ENCODE measurements at places on chromosomes 4 and X.

DNA sequence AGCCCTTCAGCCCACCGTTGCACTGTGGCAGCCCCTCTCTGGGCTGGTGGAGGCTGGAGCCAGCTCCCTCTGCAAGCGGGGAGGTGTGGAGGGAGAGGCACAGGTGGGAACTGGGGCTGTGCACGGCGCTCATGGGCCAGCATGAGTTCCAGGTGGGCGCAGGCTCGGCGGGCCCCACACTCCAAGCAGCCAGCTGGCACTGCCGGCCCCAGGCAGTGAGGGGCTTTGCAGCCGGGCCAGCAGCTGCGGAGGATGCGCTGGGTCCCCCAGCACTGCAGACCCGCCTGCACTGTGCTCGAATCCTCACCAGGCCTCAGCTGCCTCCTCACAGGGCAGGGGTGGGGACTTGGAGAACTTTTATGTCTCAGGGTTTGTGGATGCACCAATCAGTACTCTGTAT lies 1354.8 kb upstream of the IGFBP7 start:
- no peak for DNase-seq

DNA sequence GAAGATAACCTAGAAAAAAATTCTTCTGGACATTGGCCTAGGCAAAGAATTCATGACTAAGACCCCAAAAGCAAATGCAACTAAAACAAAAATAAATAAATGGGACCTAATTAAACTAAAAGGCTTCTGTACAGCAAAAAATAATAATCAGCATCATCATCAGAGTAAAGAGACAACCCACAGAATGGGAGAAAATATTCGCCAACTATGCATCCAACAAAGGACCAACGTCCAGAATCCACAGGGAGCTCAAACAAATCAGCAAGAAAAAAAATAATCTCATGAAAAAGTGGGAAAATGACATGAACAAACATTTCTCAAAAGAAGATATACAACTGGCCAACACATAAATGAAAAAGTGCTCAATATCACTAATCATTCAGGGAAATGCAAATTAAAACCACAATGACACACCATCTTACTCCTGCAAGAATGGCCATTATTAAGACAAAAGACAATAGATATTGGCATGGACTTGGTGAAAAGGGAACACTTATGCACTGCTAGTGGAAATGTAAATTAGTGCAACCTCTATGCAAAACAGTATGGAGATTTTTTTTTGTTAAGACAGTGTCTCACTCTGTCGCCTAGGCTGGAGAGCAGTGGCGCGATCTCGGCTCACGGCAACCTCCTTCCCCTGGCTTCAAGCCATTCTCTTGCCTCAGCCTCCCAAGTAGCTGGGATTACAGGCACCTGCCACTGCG lies 29.9 kb downstream of the ELF2 start:
- DNase-seq, result no peak

GRCh38 chr4:166324321-166324720 lies 451.3 kb downstream of the TLL1 start:
- no peak for DNase-seq

DNA sequence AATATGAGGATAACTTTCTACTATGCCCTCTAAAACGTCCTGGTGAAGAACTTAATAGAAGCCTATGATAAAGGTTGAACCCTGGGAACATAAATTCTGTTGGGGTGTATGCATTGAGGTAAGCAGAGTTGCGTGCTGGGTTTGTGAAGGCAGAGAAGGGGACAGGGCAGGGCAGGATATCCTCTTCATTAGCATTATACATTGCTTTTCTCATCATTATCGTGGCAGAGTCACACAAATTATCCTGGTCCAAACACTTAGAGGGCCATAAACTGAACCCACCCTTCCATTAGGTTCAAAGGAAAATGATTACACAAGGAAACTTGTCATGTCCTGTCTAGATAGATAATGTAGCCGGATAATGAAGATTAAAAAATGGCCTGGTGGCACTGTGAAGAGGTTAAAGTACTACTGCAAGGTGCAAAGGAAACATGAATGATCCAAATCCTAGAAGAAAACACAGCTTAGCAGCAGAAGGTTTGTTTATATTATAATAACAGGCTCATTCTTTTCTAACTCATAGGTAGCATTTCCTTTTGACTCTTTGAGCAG lies 189.1 kb downstream of the SPCS3 start:
- no peak for DNase-seq

DNA sequence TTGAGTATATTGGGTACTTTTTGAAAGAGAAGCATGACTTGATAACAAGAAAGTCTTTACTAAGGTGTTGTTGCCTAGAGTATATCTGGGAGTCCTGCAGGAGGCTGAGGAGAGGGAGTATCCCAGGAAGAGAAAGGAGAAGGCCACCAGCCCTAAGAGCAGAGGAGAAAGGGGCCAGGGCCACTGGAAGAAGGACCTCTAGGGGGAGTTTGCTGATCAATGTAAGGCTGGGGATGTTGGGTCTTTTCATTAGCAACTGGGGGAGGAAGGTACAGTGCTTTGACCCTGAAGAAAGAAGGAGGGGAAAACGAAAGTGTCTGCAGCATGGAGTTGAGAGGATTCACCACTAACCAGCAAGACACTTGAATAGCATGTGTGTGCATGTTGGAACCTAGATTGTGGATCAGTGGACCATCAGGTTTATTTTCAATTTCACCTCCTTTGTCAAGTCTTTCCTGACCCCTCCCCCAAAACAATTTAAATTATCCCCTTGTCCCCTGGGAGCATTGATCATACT lies 4.5 kb downstream of the SMIM9 start:
- no peak for DNase-seq
